ENCODE measurements at places on chromosomes 4 and X.

- no peak for DNase-seq
Measured at GRCh38 chr4:1375761-1376322, 28.8 kb downstream of the UVSSA start.

- DNase-seq: no peak
Measured at GRCh38 chr4:108008721-108009120, 19.0 kb downstream of the HADH start.

DNA sequence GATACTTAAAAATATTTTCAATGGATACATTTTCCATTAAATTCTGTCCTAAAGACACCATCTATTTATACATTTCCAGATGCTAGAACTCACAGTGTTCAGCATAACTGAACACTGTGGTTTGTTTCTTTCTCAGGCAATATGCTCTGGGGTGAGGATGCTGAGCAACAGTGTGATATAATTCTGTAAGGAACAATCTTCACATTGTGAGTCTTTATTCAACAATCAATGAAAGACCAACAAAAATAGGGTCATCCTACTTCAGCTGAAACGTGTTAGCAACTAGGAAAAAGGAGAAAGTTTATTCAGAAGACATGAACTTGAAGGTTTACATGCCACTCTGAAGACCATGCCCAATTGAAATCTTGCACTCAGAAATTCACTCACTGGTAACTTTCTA lies 284.8 kb downstream of the UNC5C start:
- no peak for DNase-seq

DNA sequence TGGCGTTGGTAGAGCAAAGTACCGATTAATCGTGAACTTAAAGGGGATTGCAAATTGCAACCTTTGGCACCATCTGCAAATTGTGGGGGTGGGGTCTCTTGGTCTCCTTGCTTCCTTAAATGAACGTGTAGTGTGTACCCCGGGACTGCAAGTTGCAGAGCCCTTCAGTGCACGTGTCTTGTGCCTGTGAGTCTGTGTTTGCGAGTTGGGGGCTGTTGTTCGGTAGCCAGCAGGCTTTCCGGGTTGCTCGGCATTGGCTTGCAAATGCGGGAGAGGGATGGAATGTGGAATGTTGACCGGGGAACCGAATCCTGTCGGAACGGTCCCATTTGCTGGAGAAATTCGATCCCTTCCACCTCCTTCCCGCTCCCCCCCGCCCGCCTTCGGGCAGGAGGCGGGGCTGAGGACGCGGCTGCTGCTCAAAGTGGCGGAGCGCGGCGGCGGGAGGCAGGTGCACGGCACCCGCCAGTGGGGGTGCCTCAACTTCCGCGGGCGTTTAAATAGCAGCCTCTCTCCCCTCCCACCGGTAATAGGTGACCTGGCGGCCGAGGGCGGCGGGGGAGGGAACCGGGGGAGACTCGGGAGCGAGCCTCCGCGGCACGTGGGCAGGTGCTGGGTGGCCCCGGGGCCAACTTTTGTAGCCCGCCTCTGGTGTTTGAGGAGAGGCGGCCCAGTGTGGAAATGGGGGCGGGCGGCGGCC lies 1.5 kb downstream of the JADE1 start:
- peak; percentile 82 for DNase-seq

DNA sequence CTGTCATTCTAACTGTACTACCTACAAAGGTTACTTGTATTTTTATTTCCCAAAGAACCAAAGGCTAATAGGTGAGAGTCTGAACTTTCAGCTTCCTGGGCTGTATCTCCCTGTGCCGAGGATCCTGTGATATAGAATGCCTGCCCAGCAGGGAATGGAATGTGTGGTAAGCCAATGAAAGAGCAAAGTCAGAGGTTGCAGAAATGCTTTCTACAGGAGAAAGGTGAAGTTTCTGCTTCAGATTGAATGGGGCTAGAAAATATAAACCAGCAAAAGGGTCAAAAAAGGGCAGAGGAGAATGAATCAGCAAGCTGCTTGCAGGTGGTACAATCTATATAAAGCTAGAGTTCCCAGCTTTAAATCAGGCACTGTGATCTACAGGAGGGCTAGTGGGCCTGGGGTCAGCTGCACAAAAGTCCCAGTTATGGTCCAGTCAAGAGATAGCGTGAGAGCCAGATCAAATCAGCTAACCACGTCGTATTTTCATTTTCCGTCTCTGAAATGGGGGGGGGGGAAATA lies 146.1 kb downstream of the DCTD start:
- no peak for DNase-seq

GRCh38 chr4:14221176-14221575 lies 593.7 kb upstream of the BOD1L1 start:
- DNase-seq: no peak

GRCh38 chrX:154515090-154515965 lies 704 bp downstream of the FAM3A start:
- no peak for DNase-seq

DNA sequence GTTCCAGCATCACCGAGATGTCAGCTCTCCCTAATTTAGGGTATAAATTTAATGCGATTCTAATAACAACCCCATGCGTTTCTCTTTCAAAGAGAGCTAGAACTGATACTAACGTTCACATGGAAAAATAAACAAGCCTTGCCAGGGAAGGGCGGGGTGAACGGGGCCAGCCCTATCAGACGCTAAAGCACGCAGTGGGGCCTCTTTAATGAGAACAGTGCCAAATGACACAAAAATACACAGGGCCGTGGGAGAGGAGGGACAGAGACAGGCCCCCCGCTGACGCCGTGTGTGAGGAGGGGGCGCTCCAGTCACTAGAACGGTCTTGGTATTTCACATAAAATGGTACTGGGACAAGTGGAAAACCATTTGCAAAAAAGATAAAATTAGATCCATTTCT lies 21.3 kb upstream of the ADRA2C start:
- DNase-seq: no peak

- DNase-seq: no peak
Measured at GRCh38 chrX:4588056-4588455, 874.6 kb upstream of the PRKX start.

DNA sequence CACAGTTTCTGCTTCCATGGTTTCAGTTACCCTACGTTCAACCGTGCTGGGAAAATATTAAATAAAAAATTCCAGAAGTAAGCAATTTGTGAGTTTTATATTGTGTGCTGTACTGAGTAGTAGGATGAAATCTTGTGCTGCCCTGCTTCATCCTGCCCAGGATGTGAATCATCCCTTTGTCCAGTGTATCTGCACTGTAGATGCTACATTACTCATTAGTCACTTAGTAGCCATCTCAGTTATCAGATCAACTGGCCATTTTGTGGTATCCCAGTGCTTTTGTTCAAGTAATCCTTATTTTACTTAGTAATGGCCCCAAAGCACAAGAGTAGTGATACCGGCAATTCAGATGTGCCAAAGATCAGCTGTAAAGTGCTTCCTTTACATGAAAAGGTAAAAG lies 97.9 kb downstream of the COX18 start:
- no peak for DNase-seq

DNA sequence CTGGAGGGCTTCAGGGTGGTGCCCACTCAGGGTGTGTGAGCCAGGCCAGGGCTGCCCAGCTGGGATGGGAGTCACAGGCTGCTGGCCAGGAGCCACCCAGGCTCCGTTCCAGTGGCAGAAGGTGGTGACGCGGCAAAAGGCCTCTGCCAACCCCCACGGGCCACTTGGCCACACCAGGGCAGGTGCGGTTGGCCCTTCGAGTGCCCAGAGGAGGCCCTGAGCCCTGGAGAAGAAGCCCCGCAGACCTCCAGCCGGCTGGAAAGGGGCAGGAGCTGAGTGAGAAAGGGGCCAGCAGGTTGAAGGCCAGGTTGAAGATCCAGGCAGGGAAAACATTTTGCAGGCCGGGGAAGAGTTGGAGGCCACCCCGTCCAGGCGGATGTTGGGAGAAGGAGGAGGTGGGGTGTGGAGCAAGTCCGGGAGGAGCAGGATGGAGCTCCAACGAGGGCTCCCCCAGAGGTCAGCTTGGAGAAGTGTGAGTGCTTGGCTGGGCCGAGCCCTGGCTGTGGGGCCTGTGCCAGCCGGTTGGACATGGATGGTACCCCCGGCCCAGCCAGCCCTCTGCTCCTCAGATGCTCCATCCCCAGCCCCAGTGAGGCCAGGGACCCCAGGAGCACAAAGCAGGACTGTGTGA lies 2.8 kb upstream of the CPLX1 start:
- DNase-seq: no peak

DNA sequence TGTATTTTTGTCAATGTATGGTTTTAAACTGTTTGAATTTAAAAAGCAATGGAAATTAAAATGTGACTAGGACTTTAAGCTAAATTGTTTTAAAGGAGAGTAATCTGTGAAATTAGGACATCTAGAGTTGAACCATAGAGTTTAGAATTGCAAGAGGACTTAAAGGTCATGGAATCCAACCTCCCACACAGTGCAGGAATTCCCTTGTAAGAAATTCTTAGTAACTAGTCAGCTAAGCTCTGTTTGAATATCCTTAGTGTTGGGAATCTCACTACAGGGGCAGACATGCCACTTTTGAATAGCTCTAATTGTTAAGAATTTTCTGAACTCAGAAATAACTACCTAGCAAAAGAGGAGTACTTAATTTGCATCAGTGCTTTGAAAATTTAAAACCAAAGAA lies 292.9 kb downstream of the IL1RAPL1 start:
- no peak for DNase-seq

DNA sequence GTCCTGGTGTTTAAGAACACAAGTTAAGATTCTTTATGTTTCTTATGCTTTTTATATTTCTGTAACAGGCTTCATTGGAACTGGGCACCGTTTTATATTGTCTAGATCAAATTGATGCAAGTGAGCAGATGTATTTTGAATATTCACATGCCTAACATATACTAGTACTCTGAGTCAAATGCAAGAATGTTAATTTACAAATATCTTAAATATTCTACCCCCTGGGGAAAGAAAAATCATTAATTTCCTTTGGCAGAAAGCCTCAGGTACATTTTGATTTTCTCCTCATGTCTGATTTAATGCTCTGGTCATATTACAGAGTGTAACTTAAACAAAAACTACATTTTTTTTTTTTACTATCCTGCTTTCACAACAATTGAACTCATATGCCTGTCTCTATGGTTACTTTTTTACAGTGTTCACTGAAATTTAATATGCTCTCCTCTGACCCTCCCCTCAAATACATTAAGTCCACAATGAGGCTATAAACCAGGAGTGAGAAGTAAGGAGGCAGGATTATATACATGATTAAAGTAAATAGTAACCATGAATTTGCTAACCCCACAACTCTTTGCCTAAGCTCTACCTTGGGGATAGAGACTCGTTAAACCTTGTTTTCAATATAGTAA lies 2.4 kb upstream of the NSUN7 start:
- DNase-seq: no peak

DNA sequence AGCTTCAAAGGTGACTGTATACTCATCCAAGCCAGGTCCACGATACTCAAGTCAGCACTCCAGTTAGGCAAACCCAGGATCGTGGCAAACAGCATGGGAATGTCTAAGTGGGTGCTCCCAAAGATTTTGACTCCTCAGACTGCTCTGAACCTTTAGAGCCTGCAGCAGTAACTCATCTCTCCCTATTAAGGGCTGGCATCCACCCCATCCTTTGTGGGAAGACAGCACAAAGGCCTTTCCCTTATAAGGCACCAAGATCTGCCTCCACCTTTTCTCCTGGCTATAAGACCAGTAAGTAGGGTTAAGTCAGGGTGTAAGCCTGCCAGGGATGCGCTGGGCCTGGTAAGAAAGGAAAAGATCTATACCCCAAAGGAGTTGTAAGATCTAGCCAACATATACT lies 23.6 kb upstream of the SLC25A43 start:
- DNase-seq: no peak

- DNase-seq: no peak
Measured at GRCh38 chr4:125191232-125191631, 123.5 kb upstream of the FAT4 start.

GRCh38 chr4:141497627-141498026 lies 138.8 kb upstream of the IL15 start:
- no peak for DNase-seq

DNA sequence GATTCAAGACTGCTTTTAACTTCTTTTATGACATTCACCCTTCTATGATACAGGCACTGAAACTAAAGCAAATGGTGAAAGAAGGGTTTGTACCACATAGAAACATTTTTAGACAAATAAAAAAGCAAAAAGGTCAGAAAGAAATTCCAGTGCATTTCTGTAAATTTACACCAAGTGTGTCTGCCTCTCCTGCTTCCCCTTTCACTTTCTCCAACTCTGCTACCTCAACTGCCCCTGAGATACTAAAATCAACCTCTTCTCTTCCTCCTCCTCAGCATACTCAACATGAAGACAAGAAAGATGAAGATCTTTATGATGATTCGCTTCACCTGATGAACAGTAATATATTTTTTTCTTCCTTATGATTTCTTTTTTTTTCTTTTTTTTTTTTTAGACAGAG lies 187.9 kb downstream of the LRBA start:
- DNase-seq: no peak

DNA sequence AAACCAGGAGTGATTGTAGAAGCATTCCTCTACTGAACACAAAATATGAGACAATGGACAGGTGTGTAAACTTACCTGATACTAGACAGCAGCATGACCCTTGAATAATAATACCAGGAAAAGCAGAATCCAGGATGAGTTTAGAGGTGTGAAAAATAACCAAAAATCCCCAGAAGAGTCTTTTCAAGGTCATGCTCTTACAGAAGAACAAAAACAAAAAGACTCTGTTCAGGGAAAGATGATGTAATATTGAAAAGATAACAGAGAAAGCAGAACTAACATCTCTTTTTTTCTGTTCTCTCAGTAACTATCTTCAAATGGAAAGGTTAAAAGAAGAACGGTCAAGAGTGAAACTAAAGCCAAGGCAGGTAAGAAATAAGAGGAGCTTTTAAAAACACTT lies 14.0 kb upstream of the ARHGAP10 start:
- no peak for DNase-seq

DNA sequence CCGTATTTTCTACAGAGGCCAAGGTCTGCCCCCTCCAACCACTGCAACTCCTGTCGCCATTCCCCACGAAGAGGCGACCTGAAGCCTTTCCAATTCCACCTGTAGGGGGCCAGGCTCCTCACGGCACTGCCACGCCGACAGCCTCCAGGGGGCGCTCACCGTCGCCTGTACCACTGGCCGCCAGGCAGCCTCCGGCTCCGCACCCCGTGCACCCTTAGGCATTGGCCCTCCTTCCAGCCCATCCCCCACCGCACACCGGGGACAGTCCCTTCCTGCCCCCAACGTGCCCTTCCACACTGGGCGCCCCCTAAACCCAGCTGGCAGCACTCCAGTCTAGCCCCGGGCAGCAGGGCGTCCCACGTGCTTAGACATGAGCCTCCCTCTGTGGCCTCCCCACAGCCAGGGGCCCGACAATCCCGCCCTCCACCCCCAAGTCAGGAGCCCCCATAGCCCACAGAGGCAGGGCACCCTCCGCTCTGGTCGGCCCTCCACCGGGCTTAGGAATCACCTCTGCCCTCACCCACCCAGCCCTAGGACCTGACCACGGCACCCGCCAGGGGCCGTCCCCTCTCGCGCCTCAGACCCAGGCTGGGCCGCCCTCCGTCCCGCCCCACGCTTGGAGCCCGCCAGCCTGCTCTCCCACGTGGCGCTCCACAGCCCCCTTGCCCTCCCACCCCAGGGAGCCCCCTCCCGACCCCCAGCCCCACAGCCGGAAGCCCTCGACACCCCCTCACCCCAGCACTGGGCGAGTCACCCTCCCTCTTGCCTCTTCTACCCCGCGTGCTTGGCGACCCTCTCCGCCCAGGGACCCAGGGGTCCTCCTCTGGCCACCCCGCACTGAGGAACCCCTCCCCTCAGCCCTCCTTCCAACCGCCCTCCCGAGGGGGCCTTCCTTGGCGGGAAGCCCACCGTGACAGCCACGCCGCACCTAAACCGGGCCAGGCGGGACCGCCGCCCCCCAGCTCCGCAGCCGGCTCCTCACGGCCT lies 711 bp downstream of the PNMA6E start:
- DNase-seq: peak; percentile 66

GRCh38 chr4:168511780-168512489 lies 15.1 kb downstream of the PALLD start:
- peak; percentile 70 for DNase-seq

All from stimulated activated naive CD8-positive, alpha-beta T cell treated with anti-CD3 and anti-CD28 coated beads, Interleukin-15, Interleukin-2, amounts not matched to agents 100 U/mL and 50 U/mL, for 24 hours (primary cell).